ENCODE measurements at places on chromosomes 5 and 9. TPM values are rescaled to one million over a fixed set of nuclear protein-coding genes. Genes with fewer than 3 reads are reported as not detected.

DNA sequence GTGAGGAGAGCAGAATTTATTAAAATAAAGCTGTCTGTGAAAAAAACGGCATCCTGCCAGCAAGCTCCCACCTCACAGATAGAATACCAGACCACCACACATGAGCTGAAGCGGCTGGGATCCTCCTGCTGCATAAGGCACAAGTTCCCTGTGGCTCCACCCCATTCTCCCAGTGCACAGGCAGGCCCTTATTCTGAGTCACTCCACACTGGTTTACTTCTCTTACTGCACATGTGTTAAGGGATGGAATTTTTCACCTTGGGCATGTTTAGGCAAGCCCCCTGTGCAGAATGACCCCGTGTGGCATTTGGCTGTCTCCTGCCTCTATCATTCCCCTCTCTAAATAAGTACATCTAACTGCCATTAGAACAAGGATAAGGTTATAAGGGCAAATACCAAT is 115.0 kb upstream of the ELAVL2 start:
- peak; percentile 53 for DNase-seq

DNA sequence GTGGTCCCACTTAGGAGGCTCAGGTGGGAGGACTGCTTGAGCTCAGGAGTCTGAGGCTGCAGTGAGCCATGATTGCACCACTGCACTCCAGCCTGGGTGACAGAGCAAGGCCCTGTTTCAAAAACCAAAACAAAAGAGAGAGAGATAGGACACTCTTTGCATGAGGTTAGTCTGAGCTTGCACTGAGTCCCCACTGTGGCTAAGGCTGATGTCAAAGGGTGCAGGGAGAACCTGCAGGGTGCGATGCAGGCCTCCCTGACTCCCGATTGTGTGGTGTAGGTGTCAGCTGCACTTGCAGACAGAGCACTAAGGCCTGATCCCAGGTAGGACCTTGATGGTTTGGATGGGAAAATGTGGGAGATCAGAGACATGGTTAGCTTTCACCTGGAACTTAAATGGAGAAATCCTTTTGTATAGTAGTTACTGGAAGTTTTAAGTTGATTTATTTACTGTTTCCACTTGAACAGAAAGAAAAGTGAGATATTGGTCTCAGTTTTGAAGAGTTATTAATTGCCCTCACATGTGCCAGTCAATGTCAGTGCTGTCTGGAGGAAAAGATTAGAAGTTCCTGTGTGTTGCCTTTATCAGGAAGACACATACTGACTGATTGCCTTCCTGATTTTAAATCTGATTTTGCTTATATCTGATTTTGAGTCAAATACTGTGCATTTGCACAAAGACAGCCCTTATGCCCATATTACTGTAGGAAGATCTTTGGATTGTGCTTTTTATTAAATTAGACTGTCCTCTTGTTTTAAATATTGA is 260.0 kb downstream of the MAST4 start:
- no peak for DNase-seq

Gene FRRS1L
- total RNA-seq, result not detected

GRCh38 chr9:4566806-4567205 is 76.5 kb downstream of the SLC1A1 start:
- DNase-seq, result no peak

DNA sequence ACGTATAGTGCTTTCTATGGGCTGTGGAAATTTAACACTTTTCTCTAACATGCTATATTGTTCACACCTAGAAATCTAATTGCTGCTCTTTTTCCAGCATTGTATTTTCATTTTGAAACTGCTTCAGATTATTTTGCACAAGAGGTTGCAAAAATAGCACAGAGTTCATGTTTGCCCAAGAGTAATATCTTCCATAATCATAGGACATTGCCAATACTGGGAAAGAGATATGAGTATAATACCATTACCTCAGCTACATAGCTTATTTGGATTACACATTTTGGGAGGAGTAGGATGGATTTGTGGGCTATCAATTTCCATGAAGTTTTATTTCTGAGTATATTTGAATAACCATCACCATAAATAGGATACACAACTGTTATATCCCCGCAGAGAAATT is 717.1 kb downstream of the CDH9 start:
- DNase-seq, result no peak

Gene C5orf52
- not detected for total RNA-seq
